ENCODE measurements at places on chromosomes 6 and 20. TPM values are rescaled to one million over a fixed set of nuclear protein-coding genes. Genes with fewer than 3 reads are reported as not detected.

Gene CST2
- total RNA-seq: not detected

Gene LY6G6D
- total RNA-seq: not detected

Gene POPDC3
- total RNA-seq: not detected

Gene NANP
- total RNA-seq: 4.9 TPM

Gene PRL
- total RNA-seq: not detected
